Activated B cell treated with CpG ODN at 0.5 μM for 24 hours (primary cell): ENCODE measurements at places on chromosomes 11 and 22. TPM values are rescaled to one million over a fixed set of nuclear protein-coding genes. Genes with fewer than 3 reads are reported as not detected.

The PICALM gene
- total RNA-seq: 118 and 139 TPM in 2 replicates

The APOA5 gene
- not detected in 2 replicates for total RNA-seq

The PKP3 gene
- 0.18 TPM in 1 of 2 replicates, not detected in the other for total RNA-seq

The COA4 gene
- total RNA-seq: 75.9 and 79.8 TPM in 2 replicates

The CHCHD10 gene
- total RNA-seq: 63.4 and 68.8 TPM in 2 replicates

The MSANTD4 gene
- 17.4 and 18.9 TPM in 2 replicates for total RNA-seq

The HPS4 gene
- total RNA-seq: 45.3 and 51.6 TPM in 2 replicates

The TENM4 gene
- 1.9 and 2.4 TPM in 2 replicates for total RNA-seq

The C1QTNF5 gene
- total RNA-seq: not detected in 2 replicates

The MRGPRX4 gene
- not detected in 2 replicates for total RNA-seq

The DNAJB7 gene
- total RNA-seq: not detected in 2 replicates

The RNF215 gene
- total RNA-seq: 8.6 and 8.8 TPM in 2 replicates

The GLYAT gene
- total RNA-seq: not detected in 2 replicates

The GLYATL1 gene
- total RNA-seq: not detected in 2 replicates

The PHLDA2 gene
- total RNA-seq: 0.42 and 0.54 TPM in 2 replicates

The KCNJ4 gene
- not detected in 2 replicates for total RNA-seq

The DNAJB13 gene
- total RNA-seq: not detected in 2 replicates

The C1QTNF4 gene
- total RNA-seq: not detected in 2 replicates

The OR5A1 gene
- total RNA-seq: not detected in 2 replicates

The HEPHL1 gene
- not detected in 2 replicates for total RNA-seq

The DGCR2 gene
- 29.3 and 33.2 TPM in 2 replicates for total RNA-seq

The ABCG4 gene
- not detected in 2 replicates for total RNA-seq

The CCDC15 gene
- 0.51 and 0.71 TPM in 2 replicates for total RNA-seq

The MMP13 gene
- not detected in 2 replicates for total RNA-seq
